Pulmonary artery endothelial cell (primary cell): ENCODE measurements at places on chromosomes 5 and 9.

- no peak for DNase-seq
Measured at GRCh38 chr9:21583628-21584377, 101.7 kb upstream of the IFNE start.

DNA sequence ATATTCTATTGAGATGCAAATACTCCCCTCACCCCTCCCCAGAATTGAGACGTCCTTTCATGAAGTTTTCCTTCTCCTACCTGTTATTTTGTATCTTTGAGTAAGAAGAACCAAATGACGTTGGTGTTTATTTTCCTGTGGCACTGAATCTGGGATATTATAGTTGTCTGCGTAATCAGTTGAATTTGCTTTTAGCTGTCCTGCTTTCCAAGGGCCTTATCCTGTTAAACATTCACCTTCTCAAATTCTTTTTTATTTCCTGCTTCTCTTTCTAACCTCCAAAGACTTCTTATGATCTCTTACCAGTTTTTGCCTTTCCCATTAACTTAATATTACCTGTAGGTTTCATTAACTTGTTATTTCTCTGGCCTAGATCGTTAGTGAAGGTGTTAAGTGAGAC, 1254.9 kb upstream of the WWC1 start:
- DNase-seq = no peak

GRCh38 chr9:846852-847251, 5.4 kb downstream of the DMRT1 start:
- no peak for DNase-seq

GRCh38 chr9:136655536-136656182, 7.1 kb upstream of the EGFL7 start:
- peak; percentile 96 for DNase-seq
